ENCODE measurements at places on chromosomes 6 and 20.

GRCh38 chr20:13148402-13148801, 72.7 kb upstream of the ISM1 start:
- no peak for DNase-seq

GRCh38 chr20:54227241-54227640, 19.4 kb downstream of the PFDN4 start:
- DNase-seq, result no peak

DNA sequence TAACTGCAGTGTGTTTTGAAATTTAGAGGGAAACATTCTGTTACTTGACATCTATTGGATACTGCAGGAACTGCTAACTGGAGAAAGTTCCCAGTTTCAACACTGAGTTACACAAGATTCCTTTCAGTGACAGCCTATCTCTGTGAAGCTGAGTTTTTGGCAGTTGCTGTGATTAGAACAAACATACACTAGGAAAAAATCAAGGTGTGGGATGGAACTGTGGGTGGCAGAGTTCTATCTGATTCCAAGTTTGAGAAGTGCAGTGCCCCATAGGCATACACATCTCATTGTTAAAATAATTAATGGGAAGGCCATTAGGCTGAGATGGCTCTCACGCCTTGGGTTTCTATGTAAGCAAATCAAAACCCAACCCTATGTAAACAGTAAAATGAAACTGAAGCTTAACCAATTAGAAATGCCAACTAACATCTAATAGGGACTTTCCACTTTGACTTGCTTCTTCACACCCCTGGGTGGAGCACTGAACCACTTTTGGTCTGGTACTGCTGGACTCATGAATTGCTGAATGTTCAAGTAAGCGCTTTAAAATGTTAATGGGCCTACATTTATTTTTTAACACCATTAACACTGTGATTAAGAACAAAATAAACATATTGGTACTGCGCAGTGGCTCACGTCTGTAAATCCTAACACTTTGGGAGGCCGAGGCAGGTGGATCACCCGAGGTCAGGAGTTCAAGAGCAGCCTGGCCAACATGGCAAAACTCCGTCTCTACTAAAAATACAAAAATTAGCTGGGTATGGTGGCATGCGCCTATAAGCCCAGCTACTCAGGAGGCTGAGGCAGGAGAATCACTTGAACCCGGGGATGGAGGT, 55.2 kb upstream of the TBC1D7 start:
- DNase-seq, result no peak

DNA sequence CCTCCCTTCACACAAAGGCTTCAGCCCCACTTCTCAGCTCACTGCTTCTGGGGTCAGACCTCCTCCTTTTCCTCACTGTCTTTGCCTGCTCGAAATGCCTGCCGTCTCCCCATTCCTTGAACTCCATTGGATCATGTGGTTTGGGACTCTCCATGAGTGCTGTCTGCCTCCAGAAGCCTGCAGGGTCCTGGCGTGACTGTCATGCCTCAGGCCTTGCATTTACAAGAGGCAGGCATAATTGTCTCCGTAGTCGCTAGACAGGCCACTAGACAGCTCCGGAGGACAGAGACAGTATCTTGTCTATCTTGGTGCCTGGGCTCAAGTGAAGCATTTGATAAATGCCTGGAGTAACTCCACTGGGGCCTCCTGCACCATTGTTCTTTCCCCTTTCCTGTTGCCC, 15.3 kb downstream of the PNLDC1 start:
- DNase-seq, result no peak

- DNase-seq, result no peak
These were observed 59.6 kb downstream of the RWDD2A start for GRCh38 chr6:83252719-83253118.

DNA sequence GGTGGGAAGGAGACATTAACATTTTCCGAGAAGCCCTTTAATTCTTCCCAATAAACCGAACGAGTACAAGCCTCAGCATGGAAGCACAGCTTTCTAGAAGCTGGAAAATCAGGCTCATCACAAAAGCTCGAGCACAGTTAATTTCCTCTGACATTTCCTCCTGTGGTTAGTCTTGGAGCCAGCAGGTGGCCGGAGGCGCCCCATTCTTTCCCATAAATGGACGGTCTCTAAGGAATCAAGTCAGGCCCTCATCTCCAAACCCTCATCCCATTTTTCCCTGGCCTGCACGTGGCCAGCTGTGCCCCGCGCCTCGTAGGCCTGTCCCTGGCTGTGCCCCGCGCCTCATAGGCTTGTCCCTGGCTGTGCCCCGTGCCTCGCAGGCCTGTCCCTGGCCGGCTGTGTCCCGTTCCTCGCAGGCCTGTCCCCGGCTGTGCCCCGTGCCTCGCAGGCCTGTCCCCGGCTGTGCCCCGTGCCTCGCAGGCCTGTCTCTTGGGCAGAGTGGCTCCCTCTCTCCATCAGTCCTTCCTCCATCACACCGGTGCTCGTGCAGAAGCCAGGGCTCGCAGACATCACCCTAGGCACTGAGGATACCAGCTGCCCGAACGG, 19.7 kb upstream of the NTSR1 start:
- no peak for DNase-seq

DNA sequence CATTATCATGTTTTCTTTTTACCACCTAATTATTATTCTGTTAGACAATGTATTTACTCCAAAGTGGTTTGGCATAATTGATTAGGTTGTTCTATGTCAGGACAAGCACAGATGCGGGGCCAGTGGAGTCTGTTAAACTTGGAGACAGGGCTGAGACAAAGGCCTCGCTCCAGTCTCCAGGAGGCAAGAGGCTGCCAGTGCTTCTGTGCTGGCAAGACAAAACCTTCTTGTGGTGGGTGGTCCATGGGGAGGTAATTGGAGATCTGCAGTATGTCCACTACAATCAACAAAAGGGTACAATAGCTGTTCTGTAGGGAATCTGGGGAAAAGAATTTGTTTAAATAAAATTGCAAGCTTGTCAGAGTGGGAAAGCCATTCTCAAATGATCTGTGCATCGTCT, 677.2 kb upstream of the SLC35B3 start:
- DNase-seq, result no peak
